GM13976 (cell line): ENCODE measurements at places on chromosomes 1 and 21.

DNA sequence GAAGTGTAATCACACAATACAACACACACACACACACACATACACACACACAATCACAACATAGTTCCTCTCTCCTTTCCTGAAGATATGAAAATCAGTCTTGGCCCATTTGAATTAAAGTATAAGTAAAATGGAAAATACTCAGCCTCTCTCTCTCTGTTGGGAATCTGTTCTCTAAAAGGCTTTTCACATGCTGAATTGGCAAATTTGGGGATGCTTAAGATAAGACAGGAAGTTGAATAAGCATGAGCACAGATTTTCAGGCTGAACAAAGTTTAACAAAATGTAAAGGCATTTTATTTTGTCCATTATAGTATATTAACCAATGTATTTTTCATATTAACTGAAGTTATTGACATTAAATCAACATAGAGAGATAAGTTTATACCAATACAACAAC is 23.7 kb upstream of the FMO2 start:
- DNase-seq: no peak

DNA sequence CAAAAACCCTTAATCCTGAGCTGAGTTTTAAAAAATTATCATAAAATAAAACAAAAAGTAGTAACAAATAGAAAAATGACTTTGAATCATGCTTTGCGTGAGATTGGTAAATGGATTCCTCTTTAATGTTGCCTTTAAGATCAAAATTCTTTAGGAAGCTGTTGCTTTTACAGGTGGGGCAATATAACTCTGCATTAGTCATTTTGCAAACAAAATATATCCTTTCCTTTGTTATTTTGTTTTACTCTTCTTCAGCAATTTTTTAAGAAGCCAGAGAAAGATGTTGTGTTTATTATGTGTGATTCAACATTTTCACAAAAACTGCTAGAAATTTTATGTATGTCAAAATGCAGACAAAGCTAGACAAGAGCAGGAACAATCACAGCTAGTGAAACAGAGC is 50.0 kb downstream of the MARK1 start:
- no peak for DNase-seq

- no peak for DNase-seq
Observed at GRCh38 chr1:218336328-218336727, 8.8 kb upstream of the TGFB2 start.

DNA sequence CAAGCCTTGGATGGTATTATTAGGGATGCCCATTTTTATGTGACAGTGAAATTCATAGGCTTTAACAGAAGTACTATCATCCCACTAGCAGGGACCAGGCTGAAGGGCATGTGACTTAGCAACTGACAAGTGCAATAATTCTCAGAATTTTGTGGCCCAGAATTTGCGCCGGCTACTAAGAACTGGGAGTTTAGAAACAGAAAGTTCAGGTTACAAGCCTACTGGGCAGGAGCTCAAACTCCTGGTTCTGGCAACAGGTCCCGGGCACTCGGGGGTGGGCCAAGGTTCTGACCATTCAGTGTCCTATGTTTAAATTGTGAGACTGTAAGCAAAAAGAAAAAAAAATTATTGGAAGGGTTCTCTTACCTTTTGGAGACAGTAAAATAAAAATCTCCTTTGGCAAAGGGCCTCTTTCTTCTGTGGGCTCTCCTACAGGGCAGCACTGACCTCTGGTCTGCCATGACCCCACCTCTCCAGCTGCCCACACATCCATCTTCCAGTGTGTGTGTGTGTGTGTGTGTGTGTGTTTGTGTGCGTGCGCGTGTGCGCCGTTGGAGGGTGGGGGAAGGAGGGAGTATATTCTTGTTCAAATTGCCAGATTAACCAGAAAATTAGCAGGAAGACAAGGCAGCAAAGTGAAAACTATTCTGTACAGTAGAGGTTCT is 26.1 kb downstream of the IRF2BP2 start:
- DNase-seq: no peak

DNA sequence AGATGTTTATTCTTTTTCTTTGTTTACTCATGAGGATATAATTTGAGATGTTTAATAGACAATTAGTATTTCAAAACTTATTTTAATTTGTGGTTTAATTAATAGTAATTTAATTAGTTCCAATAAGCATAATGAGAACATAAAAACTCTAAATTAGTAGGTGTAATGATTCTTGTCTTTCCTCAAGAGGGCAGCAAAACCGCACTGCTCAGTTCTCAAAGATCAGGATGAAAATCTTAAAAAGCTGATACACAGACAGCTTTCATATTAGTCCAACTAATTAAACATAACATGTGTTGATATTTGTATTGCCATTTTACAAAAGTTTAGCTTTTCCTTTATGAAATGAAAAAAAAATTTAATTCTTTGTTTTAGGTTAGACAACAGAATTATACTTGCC is 106.7 kb upstream of the C21orf91 start:
- no peak for DNase-seq

DNA sequence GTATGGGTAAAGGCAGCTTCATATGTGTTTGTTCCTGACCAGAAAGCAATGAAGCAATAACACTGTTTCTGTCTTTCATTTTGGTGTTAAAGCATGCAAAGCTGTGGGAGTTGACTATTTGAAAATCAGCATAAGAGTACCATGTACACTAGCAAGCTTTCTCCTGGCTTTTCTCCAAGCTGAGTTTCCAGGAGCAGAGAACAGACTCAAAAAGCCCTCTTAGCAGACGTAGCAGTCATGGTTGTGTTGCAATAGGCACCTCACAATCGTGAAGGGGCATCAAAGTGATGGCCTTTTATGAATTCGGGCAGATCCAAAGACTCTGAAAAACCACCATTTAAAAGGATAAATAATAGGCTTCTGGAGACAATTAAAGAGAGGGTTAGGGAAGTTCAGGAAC is 159.7 kb downstream of the PTGER3 start:
- DNase-seq: no peak

DNA sequence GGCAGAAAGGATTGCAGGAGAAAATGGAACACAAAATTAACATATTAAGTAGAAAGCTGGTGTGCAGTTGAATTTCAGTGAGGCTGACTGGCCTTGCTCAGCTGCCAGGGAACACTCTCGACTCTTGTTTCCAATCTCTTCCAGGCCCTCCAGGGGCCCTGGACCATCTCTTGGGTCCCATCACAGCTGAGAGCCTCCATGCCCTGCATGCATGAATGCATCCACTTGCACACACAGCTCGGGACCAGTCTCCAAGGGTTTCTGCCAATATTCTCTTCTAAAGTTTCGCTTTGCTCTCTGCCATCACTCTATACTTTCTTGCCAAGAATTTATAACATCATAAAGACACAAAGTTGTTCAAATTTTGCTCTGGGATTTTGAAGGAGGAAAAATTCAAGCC is 200.3 kb downstream of the DSCAM start:
- no peak for DNase-seq

- DNase-seq: no peak
Observed at GRCh38 chr1:176829261-176829660, 335.3 kb downstream of the ASTN1 start.

- no peak for DNase-seq
Observed at GRCh38 chr1:15233689-15234088, 13.3 kb upstream of the FHAD1 start.

- no peak for DNase-seq
Observed at GRCh38 chr1:36247538-36247937, 23.3 kb downstream of the THRAP3 start.

DNA sequence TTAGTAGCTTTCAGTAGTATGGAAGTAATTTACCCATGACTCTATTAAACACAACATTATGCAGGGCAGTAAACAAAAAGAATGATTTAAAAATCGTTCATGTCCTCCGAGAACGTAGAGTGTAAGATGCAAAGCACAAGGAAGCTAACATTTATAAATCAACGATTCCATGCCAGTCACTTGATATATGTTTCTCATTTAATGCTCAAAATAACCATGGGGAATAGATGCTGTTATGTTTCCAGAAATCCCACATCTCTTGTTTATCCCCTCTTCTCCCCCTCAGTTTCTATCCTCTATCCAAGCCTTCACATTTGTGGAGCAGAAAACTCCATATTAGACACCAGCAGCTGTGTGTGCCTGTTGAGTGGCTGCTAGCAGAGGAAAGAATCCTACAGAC is 52.8 kb downstream of the LBR start:
- no peak for DNase-seq

GRCh38 chr1:81477710-81478109 is 323.0 kb upstream of the ADGRL2 start:
- no peak for DNase-seq

DNA sequence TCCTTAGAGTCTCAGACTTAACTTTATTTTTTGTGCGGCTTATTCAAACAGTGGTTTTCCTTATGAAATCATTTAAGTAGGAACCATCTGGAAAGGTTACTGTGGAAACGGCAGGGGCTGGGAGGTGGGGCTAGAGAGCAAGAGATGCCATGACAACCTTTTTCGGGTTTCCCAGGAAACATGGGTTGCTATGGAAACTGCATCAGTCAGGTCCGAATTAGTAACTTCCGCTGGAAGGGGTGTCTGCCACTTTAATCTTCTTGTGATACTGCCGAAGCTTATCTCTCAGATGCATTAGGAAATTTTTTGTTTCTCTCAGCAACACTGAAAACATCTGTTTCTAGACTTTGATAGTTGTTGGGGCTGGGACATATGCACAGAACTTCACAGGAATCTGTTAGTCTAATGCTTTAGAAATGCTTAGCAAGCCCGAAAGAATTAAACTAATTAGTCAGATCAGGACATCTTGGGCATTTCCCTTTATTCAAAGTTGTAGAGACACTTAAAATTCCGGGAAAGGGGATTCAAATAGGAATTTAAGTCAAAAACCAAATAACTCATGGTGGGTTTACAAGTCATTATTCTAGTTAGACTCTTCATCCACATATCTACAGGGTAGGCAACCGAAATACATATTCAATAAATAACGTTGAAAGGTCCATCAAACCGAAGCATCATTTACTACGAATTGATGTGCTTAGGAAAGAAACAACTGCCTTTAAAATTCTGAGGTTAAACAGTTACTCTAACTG is 2.6 kb downstream of the KCNA3 start:
- peak; percentile 20 for DNase-seq

- DNase-seq: no peak
Observed at GRCh38 chr1:195462646-195463045, 1145.6 kb downstream of the KCNT2 start.

DNA sequence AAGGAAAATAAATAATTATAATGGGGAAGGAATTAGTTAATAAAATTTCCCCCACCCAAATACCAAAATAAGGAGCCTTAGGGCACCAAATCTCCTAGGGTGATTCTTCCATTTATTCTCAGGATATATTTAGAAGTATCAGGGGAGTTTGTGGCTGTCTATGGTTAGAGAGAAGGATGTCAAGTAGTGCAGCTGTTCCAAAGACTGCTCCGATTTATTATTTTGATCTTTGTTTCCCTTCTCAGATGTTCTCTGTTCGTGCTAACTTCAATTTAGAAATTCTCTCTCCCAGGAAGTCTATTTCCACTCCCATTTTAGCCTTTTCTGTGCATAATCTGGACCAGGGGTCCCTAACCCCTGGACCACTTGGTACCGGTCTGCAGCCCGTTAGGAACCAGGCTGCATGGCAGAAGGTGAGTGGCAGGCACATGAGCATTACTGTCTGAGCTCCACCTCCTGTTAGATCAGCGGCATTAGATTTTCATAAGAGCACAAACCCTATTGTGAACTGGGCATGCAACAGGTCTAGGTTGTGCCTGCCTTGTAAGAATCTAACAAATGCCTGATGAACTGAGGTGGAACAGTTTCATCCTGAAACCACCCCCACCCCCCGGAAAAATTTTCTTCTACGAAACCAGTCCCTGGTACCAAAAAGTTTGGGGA is 9.3 kb upstream of the MAST2 start:
- DNase-seq: no peak

GRCh38 chr1:6634371-6635052 is 9.8 kb downstream of the THAP3 start:
- peak; percentile 69 for DNase-seq

- no peak for DNase-seq
Observed at GRCh38 chr21:31714741-31715365, 17.1 kb downstream of the SCAF4 start.

DNA sequence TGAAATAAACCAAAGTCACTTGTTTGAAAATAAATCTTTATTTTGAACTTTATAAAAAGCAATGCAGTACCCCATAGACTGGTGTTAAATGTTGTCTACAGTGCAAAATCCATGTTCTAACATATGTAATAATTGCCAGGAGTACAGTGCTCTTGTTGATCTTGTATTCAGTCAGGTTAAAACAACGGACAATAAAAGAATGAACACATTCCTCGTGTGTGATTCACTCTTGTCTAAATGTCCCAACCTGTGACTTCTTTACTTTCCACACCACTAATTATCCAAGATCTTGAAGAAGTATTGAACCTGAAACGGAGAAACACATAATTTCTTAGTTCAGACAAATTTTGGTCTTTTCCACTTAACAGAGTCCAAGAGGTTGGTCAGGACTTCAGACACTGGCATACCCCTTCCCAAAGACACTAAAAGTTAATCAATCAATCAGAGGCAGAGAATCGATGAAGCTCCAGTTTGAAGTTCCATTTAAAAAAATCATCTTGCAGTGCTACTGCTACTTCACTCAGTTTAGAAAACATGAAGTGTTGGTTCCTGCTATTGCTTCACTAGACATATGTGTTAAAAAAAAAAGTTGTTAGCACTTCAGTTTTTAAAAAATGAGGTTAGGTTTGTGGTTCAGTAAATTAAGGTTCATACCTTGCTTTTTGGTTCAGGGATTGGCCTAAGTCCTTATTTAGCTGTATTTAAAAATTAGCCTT is 26.2 kb downstream of the ATP1B1 start:
- DNase-seq: no peak

DNA sequence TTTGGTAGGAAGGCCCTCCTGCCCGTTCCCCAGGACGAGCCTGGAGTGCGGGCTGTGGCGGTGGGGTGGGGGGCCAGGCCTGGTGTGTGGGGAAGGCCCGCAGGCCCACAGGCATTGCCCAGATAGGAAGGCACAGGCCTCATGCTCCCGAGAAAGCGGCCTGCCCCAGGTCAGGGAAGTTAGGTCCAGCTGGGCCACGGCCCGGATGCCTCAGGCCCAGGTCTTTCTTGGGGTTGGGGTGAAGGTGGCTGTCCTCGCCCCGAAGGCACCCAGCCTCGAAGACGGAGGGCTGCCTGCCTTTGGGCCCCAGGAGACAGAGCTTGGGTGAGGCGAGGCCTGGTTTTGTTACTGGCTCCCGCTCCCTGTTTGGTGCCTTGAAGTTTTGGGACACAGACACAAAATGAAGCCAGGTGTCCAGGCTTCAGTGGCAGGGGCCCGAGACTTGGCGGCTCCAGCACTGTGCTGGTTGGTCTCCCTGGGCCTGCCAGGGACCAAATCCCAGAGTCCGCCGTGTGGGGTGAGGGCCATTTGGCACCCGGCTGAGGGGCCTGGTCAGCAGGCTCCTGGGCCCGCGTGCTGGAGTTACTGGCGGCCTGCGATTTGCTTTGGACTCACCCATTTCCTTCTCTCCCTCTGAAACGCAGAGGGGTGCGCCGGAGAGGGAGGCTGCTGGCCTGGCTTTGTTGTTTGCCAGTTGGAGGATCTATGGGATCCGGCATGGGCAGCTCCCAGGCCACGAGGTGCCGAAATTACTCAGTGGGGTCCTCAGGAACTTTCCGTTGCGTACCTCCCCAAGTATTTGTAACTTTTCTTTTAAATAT is 2.0 kb downstream of the SKI start:
- DNase-seq: no peak

- peak; percentile 70 for DNase-seq
Observed at GRCh38 chr1:12067900-12068821, 5.1 kb downstream of the TNFRSF8 start.

- no peak for DNase-seq
Observed at GRCh38 chr1:47872886-47873285, 124.3 kb downstream of the TRABD2B start.
